Activated CD8-positive, alpha-beta T cell treated with anti-CD3 and anti-CD28 coated beads, Interleukin-2, amount 10 ng/mL, durations not matched to agents 7 days and 5 days (primary cell): ENCODE measurements at places on chromosomes 13 and 19. TPM values are rescaled to one million over a fixed set of nuclear protein-coding genes. Genes with fewer than 3 reads are reported as not detected.

WASF3 gene
- total RNA-seq, result not detected

PSG2 gene
- total RNA-seq, result not detected

CHAMP1 gene
- 33.3 TPM for total RNA-seq

HAUS5 gene
- 53.3 TPM for total RNA-seq

NLRP7 gene
- not detected for total RNA-seq

ILF3 gene
- total RNA-seq, result 407 TPM

IGFL3 gene
- not detected for total RNA-seq

CCDC8 gene
- not detected for total RNA-seq

ZNF730 gene
- 1.3 TPM for total RNA-seq

ARHGAP33 gene
- total RNA-seq, result 66.6 TPM

CEACAM5 gene
- total RNA-seq, result not detected

LGALS14 gene
- total RNA-seq, result not detected

CGB5 gene
- not detected for total RNA-seq

PLIN4 gene
- not detected for total RNA-seq

GDF15 gene
- total RNA-seq, result not detected

ZFP30 gene
- 9.1 TPM for total RNA-seq

ZNF208 gene
- total RNA-seq, result 0.18 TPM

LINGO3 gene
- 0.76 TPM for total RNA-seq

MIR17HG gene
- 9.9 TPM for total RNA-seq

LRRC25 gene
- 0.53 TPM for total RNA-seq

ZNF266 gene
- 25.3 TPM for total RNA-seq

ABHD13 gene
- total RNA-seq, result 6.6 TPM

SLC10A2 gene
- not detected for total RNA-seq

PROZ gene
- not detected for total RNA-seq

OSCAR gene
- 0.34 TPM for total RNA-seq

ZNF571 gene
- 3.7 TPM for total RNA-seq

RNF6 gene
- 35.7 TPM for total RNA-seq

ZNF443 gene
- 6.3 TPM for total RNA-seq

TBXA2R gene
- 2.8 TPM for total RNA-seq

MEIS3 gene
- total RNA-seq, result not detected

FPR1 gene
- not detected for total RNA-seq

CABP5 gene
- not detected for total RNA-seq

BICRA gene
- total RNA-seq, result 15.0 TPM

ZNF600 gene
- total RNA-seq, result 20.5 TPM
